ENCODE measurements at places on chromosomes 7 and 10.

- no peak for DNase-seq
These were observed 16.8 kb downstream of the ASAH2 start for GRCh38 chr10:50234486-50234885.

DNA sequence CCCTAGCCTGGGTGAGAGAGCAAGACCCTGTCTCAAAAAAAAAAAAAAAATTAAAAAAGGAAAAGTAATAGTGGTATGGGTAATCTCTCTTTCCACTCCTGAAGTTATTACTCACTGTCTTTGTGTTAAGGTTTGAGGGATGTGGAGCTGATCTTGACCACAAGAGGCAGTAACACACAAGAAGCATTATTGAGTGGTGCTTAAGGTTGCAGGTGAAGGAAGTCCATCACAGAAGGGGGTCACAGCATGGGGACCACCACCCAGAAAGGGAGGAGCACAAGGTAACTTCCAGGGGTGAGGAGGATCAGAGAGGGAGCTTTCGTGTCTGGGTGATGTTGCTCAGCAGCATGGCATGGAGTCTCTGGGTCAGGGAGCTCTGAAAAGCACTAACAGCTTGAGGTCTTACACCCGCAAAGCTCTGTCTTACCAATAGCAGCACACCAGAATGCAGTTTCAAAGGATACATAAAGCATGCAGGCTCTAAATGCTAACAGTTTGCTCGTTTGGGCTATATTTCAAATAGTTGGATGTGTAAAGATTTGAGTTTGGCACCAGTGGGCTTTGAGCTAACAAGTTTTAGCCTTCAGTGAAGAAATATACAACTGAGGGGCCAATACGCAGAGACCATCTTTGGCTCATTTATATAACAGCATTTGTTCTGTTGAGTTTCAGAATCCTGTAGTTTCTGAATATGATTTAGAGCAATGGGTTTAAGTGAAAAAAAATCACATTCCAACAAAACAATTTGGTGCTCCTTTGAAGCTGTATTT lies 100.4 kb upstream of the DNAJC1 start:
- DNase-seq: no peak

DNA sequence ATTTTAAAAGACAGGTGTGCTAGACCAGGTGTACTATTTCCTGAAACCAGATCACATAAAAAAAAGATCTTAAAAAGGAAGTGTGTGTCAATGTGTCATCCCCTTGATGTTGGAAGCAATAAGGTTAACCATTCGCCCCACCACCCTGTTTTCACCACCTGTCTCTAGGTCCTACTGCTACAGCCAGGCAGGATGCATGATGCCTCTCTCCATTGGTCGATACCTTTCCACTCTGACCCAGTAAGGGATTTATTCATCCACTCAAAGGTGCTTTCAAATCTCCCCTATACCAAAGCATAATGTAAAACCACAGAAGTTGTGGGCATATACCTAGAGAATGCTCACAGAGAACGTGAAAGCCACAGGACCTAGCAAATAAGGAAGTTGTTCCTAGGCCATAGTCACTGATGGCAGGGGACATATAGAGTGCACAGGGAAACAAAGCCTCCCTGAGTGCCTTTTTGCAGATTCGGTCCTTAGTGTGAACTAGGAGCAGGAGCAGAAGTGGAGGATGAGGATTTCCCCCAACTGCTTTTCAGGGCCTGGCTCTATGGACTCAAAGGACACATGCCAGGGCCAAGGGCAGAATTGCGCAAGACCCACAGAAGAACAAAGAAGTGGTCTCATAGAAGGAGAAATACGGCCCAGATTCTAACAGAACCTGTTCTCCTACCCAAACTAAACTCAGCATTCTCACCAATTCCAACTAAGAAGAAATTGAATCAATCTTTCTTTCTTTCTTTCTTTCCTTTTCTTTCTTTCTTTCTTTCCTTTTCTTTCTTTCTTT lies 631.5 kb upstream of the NRP1 start:
- DNase-seq: no peak

DNA sequence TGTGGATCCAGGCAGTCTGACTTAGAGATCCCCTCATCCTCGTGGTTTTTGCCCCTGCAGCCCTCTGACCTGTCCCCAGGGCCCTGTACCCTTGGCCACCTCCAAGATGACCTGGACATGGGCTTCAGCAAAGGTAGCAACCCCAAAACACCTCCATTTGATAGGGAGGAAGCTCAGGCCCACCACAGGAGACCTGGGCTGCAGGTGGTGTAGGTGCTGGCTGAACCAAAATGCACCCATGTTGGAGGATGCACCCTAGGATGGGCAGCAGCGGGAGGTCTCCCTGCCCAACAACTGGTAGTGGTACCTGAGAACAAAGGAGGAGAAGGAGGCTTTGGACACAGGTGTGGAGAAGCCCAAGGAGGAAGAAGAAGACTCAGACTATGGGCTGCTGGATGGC lies 188.7 kb downstream of the ZNF716 start:
- no peak for DNase-seq

- no peak for DNase-seq
These were observed 271.7 kb downstream of the TCF7L2 start for GRCh38 chr10:113221756-113222168.

GRCh38 chr7:14739841-14740185 lies 162.7 kb downstream of the DGKB start:
- DNase-seq: no peak

GRCh38 chr10:99964791-99965190 lies 45.0 kb downstream of the DNMBP start:
- DNase-seq: no peak

DNA sequence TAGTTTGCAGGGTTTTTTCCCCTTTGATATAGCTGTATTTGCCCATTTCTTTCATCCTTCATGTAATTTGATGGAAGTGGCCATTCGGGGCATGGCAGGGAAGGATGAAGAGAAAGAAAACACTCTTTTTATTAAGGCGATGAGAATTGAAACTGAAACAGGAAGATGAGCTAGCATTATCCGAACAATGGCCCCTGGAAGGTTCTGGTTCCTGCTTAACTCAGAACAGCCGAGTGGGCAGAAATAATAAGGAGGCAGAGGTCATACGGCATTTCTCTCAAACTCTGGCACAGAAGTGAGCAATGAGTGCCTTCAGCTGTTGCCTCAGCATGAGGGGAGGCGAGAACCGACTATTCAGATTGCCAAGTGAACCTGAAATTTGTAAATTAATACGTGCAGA lies 113.2 kb upstream of the MYO3A start:
- no peak for DNase-seq

DNA sequence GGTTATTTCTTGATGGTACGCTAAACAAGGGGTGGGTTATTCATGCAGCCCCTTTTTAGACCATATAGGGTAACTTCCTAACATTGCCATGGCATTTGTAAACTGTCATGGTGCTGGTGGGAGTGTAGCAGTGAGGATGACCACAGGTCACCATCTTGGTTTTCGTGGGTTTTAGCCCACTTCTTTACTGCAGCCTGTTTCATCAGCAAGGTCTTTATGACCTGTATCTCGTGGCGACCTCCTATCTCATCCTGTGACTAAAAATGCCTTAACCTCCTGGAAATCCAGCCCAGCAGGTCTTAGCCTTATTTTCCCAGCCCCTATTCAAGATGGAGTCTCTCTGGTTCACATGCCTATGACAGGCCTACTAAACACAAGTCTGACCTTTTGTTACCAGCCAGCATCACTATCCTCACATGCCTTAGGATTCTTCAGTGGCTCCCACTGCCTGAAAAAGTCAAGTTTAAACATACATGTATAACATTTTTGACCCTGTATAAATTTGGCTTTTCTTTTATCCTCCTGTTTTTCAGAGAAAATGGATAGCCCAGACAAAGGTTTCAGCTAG lies 13.2 kb upstream of the COBL start:
- no peak for DNase-seq

GRCh38 chr10:80344276-80344675 lies 12.3 kb downstream of the DYDC1 start:
- no peak for DNase-seq

GRCh38 chr10:7153750-7154149 lies 257.1 kb downstream of the SFMBT2 start:
- no peak for DNase-seq

DNA sequence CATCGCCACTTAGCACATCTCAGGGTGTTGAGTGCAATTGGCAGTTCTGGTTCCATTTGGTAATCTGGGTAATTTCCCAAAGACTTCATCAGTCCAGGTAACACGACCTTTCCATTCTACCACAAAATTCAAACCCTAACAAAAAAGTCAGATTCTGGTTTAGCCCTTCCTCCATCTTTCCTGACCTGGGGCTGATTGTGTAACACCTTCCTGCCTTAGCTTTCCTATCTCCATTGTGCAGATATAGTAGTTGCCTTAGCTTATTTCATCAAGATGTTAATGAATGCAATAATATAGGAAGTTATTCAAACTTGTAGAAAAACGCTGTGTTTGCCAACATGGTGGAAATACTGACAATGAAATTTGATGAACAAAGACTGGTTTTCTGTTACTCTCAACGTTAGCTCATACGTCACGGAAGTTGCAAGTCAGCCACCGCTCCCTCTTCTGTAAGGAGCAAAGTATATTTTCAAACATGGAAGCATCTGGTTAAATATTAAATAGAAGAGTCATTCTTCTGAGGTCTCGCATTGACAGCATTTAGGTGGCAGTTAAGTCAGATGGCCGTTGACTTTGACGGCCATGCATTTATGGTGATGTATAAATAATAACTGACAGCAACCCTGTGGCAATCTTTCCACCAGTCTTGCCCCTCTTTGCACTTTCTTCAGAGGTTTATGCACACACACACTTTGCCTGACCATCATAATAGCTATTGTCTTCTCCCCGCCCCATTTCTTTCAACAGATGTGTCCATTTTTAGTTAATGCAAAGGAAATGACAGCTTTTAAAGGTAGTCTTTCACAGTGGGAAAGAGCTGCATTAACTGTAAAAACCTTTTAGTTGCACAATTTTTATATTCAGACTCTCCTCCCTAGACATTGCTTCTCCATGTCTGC lies 205.1 kb upstream of the BMPER start:
- DNase-seq: no peak

DNA sequence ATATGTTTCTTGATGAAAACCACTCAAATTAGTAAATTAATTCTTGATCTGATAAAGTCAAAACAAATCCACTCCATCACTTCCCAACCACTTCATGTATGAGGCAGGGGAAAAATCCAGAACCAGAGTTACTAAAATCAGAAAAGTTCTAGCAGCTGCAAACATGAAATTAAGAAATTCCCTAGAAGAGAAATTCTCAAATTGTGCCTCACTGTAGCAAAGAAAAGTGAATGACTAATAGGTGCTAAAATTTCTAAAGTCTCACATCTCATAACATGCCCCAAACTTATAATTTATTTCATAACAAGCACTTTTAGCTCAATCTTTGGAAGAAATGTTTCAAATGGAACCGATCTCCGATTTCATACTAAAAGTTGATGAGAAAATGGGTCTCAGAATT lies 345.0 kb upstream of the AOAH start:
- DNase-seq: no peak

DNA sequence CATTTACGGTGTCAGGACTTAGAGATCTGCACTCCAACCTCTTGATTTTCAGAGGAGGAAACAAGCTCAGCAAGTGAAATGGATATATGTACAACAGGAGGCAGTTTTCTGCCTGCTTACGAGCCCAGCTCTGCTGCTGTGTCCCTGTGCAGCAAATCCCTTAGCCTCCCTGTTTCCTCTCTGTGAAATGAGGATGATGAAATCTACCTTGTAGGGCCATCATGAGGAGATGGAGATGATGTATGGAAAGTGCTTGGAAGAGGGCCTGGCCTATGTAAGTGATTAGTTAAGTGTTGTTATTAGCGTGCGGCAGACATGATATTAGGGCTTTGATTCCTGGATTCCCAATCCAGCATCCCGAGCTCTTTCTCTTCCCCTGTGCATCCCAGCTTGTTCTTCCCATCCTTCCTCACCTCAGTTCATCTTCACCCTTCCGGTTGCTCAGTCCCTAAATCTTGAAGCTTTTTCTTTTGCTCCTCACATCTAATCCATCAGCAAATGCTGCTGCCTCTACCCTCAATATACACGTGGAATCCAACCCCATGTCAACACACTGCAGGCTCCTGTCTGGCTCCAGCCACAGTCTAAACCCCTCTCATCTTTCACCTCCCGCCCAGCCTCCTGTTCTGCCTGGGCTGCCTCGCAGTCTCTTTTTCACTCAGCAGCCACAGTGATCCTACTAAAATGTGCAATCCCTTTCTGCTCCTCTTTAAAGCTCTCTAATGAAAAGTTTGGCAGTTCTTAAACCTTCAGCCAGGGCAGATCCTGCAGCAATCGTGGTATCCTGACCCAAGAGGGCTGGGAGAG lies 113.8 kb downstream of the MARCHF5 start:
- no peak for DNase-seq

DNA sequence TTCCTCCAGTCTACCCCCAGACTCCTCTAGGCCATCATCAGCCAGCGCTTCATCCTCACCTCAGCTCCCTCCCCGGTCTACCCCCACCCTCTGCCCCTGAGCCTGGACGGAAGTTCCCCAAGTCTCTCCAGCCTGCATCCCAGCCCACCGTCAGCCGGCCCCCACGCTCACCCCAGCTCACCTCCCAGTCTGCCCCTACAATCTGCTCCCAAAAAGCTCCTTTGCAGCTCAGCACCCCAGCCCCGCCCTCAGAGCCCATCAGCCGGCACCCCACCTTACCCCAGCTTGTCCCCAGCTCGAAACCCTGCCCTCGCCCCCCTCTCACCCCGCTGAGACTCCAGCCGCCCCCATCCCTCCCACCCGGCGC lies 322 bp upstream of the RAMP3 start:
- no peak for DNase-seq

GRCh38 chr7:82294382-82294784 lies 149.2 kb downstream of the CACNA2D1 start:
- no peak for DNase-seq

DNA sequence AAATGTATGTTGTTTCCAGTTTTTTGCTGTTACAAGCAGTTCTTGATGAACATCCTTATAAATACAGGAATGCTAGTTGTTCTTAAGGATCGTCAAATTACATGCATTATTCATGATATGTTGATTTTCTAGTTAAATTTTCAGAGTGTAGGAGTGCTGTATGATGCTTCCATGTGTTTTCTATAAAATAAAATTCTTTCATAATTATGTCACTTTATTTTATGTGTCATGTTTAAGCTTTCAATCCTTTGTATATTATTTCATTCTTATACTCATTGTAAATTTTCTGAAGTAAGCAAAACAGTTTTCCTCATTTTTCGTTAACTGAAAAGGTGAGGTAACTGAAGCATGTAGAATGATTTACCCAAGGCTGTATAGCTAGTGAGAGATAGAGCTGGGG lies 16.8 kb upstream of the MYPN start:
- DNase-seq: no peak
